HCEC 1CT (cell line): ENCODE measurements at places on chromosomes 1 and 21.
A peak's percentile ranks its signal among the peaks of the same experiment; 100 is the strongest.

DNA sequence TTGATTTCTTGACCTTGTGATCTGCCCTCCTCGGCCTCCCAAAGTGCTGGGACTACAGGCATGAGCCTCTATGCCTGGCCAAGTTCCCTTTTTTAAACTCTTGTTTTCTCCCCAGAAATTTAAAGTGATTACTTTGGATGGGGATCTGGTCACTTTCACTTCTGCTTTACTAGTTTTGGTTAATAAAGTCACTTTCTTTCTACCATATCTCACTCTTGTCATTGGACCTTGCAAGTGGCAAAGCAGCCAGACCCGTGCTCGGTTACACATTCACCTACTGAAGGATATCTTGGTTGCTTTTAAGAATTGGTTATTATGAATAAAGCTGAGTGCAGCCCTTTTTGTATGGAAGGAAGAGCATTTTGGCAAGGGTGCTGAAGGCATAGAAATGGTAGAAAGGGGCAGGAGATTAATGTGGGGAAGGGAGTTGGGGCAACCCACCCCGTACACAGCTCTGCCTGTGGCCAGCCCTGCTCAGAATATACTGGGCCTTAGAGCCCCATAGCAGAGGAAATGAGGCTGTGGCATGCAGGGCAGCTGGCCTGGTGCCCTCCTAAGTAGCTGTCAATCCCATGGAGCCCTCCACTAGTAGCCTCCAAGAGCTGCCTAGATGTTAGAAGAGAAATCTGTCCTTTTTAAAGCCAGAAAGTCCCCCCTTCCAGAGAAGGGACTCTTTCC lies 40.7 kb downstream of the CD2 start:
- no peak for DNase-seq

DNA sequence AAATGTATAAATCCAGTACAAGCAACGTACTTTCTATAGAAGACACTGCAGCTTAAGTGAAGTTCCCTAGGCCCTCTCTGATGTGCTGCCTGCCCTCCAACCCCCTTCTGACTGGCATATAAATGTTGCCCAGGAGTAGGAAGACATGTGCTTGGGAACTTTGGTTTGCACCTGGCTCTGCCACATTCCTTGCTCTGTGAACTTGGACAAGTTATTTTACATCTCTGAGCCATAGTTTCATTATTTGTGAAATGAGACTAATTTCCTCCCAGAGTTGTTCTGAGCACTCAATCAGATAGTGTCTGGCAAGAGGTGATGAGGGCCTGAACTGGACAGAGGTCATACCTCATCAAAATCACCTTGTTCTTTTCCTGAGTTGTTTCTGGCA lies 3.5 kb upstream of the PHC2 start:
- peak; percentile 18 for DNase-seq

- no peak for DNase-seq
Observed at GRCh38 chr21:35543746-35544145, 494.6 kb upstream of the RUNX1 start.

DNA sequence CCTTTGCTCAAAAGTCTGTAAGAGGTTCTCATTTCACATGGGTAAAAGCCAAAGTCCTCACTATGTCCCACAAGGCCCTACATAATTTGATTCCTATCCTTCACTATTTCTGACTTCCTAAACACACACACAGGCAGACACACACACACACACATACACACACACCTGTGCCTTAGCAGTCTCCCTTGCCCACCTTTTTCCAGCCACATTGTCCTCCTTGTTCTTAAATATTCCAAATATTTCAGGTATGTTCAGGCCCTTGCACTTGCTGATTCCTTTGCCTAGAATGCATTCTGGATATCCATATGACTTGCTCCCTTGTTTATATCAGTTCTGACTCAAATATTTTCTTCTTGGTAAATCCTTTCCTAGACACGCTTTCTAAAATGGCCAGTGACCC lies 54.6 kb downstream of the NTNG1 start:
- DNase-seq, result no peak

- DNase-seq, result no peak
Observed at GRCh38 chr1:33163621-33164519, 18.0 kb downstream of the TRIM62 start.

DNA sequence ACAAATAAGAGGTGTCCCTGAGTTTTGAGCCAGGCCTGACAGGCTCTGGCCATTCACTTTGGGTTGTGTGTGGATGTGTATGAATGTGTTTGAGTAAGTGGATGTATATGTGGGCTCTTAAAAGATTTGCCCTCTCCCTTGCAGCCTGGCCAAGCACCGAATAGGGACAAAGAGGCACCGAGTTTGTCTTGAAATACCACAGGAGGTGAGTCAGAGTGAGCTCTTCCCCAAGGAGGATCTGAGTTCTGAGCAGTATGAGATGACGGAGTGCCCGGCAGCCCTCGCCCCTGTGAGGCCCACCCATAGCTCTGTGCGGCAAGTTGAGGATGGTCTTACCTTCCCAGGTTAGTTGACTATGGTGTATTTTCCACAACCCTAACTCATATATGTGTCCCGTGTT lies 19.0 kb downstream of the KDM4A start:
- DNase-seq, result peak; percentile 16

DNA sequence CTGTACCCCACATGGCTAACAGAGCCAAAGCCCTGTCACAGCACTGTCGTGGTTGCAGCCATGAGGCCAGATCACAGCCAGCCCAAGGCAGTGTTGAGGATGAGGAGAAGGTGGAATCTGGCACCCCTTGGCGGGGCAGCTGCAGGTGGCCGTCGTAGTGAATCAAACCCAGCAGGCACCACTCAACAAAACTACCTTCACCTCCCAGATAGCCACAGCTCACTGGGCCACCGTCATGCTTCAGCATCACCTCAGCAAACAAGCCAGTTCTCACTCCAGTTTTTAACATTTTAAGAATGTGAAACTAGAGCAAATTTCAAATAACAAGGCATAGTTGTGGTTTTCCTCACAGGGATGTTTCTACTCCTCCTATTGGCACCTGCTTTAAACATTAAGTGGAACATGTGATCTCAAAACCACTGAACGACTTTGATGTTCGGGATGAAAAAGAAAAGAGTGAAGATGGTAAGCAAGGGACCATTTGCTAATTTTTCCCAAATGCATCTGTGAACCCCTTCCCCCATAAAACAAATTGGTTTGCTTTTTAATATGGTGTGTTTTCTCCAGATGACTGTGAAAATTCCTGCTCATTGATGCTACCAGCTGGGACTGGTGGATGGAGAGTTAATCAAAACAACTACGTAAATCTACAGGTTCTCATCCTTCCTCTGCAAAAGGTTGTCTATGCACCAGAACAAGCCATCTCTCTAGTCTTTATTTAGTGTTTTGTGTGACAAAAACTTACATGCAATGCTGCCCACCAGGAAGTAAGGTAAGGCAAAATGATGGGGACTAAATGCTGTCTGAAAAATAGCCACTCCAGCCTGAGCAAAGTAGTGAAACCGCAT lies 45.5 kb downstream of the TOR1AIP2 start:
- no peak for DNase-seq

GRCh38 chr1:169869426-169869825 lies 24.3 kb downstream of the SCYL3 start:
- no peak for DNase-seq

GRCh38 chr1:35847935-35848565 lies 35.0 kb upstream of the AGO1 start:
- DNase-seq, result no peak

GRCh38 chr1:225757927-225758656 lies 19.5 kb upstream of the SRP9 start:
- no peak for DNase-seq

DNA sequence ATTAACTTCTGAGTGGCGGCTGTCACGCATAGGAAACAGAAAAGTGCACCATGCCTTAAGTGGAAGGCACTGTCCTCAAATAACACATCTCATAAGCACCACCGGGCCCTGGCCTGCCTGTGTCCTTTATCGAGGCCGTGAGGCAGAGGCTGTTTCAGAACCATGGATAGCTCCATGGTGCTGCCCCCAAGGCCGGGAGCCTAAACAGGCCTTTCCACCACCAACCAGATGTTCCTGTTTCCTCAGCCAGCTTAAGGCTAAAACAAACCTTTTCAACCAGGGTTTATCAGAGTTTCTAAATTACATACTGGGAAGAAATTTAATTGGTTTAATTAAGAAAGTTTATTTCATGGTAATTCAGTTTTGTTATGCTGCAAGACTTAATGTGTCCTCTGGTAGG lies 114.4 kb downstream of the DMRTA2 start:
- no peak for DNase-seq

DNA sequence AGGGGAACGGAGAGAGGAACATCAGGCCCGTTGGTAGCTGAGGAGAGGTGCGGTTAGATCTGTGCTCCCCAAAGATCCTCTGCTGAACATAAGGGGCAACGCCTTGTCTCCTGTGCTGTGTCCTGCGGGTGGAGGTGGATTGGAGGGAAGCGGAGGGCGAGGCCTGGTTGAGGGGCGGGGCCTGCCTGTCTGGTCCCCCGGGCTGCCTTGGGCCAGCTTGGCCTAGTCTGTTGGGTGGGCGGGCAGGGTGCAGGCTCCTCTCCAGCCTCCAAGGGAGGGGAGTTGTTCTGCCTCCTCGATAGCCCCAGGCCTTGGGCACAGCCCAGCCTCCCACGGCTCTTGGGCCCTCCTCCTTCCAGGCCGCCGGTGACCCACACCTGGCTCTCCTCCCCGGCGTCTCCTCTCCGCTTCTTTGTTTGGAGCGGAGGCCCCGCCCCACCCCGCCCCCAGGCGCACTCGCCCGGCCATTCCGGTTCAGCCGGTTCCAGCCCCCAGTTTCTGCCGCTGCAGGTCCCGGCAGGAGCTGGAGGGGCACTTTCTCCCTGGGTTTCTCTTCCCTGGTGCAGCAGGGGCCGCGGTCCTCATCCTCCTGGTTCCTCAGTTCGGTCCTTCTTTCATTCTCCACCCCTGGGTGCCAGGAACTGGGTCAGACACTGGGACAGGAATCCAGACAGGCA lies 19.4 kb downstream of the PTPRF start:
- DNase-seq, result no peak

DNA sequence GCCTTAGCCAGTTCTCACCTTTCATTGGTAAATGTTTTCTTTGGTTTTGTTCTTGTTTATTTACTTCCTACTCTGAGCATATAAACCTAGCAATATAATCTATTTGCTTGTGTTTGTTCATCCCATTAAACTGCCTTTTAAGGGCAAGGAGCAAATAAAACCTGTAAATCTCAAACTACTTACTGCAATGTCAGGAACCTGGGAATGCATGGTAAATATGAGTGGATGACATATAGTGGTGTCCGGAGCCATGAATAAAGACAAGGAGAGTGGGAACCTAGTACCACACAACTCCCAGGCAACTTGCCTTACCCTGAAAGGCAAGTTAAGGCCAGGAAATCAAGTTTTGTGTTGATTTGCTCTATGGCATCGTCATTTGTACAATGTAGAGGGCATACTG lies 1133.7 kb upstream of the NCAM2 start:
- no peak for DNase-seq

DNA sequence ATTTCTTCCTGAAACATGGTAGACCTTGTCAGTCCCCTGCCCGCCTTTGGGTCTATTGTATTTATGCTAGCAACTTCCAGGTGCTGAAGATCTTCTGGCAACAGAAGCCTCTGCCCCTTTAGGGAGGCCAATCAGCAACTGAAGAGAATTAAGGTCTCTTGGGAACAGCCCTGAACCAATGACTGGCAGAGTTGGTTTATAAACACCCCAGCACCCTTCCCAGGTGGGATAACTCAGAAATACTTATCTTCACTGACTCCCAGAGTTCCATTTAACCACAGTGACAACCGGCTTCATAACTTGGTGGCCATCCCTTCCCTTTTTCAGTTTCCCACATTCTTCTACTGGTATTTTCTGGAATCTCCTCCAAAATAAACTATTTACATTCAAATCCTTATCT lies 27.2 kb upstream of the TMCO1 start:
- DNase-seq, result no peak

- DNase-seq, result peak; percentile 82
Observed at GRCh38 chr1:171644805-171645483, 7.5 kb downstream of the MYOC start.

- DNase-seq, result no peak
Observed at GRCh38 chr1:64921771-64922170, 44.6 kb downstream of the JAK1 start.

GRCh38 chr1:42350086-42350485 lies 15.1 kb upstream of the FOXJ3 start:
- DNase-seq, result no peak
